EH (cell line): ENCODE measurements at places on chromosomes 4 and X.

- DNase-seq: no peak
These were observed 16.5 kb upstream of the SYNPO2 start for GRCh38 chr4:118872181-118872580.

DNA sequence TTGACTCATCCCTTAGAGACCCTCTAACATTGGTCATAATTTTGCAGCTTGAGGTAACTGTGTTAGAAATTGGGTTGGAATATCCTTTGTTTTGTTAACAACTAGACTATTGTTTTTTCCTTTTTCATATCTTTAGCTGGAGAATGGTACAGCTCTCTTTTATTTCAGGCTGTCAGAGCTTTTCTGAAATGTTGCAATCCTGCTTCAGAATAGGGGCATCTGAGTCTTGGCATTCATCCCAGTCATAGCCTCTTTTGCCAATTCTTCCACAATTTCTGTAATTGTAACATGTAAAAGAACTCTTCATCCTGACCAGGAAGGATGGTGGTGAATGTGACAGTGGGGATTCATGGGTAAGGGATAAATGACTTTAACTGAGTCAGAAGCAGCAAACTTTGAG, 128.7 kb downstream of the FHIP1A start:
- peak; percentile 52 for DNase-seq

DNA sequence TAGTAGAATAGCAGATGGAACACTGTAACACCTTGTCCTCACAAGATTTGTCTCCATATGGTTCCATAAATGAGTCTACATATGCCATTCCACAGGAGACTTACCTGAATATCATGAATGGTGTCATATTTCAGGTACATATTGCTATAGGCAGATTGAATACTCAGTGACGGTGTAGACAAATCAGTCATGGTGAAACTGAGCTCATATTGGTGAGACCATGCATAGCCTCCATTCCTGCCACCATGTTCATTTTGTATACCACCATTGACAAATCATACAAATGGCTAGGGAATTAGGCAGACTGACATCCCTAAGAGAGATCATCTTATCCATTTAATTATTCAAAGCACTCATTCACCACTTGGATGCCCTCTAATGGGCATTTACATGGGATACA, 38.0 kb upstream of the SPP1 start:
- DNase-seq: no peak

DNA sequence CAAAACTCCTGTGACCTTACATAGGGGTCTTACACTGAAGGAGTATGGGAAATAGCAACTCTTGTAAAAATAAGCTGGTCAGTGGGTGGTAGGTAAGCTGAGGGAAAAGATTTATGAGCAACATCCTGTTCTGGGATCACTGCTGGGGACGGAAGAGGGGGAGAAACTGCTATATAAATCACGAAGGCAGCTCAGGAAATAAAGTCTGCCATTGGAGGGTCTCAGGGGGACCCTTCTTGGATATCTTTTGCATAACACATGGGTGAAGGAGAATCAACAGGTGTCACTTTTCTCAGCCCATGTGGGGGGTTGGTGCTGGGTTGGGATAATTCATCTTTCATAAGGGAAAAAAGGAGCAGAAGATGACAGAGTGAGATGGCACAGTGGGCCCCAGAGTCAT, 33.7 kb downstream of the AFF1 start:
- no peak for DNase-seq

GRCh38 chrX:145552643-145553042, 265.0 kb upstream of the SLITRK2 start:
- no peak for DNase-seq

- DNase-seq: no peak
These were observed 511 bp upstream of the DUSP21 start for GRCh38 chrX:44843318-44843702.

DNA sequence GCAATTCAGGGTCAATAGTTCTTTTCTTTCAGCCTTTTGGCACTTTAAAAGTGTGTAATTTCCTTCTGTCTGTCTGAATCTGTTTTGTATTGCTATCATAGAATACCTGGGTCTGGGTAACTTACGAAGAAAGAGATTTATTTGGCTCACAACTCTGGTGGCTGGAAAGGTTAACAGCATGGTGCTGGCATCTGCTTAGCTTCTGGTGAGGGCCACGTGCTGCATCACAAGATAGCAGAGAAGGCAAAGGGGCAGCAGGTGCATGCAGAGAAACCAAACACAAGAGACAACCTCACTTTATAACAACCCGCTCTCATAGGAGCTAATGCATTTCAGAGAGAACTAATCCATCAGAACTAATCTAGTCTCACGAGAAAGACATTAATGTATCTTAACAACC, 18.8 kb downstream of the RGN start:
- no peak for DNase-seq

- DNase-seq: no peak
These were observed 40.3 kb upstream of the GLRA3 start for GRCh38 chr4:174869339-174869738.

DNA sequence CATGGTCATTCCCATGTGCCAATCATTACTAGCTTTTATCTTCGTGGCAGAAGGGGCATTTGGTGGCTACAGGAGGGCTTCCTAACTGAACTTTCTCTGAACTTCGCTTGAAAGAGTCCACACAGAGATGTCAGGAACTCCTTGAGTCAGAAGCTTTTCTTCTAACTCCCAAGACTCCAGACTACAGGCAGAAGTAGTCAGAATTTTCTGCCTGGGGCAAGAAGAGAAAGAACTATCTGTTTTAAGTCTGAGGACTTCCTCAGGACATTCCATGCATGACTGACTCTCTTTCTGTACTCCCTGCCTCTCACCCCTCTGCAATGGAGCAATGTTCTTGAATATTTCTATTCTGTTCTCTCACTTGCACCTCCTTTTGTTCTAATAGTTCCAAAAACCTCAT, 170.5 kb upstream of the TBC1D9 start:
- DNase-seq: peak; percentile 94
